Neural cell (in vitro differentiated cells): ENCODE measurements at places on chromosomes 13 and 19. TPM values are rescaled to one million over a fixed set of nuclear protein-coding genes. Genes with fewer than 3 reads are reported as not detected.

ZNF442 gene
- polyA plus RNA-seq: 8.8 and 12.1 TPM in 2 replicates

PSG2 gene
- polyA plus RNA-seq: not detected in 2 replicates

SLC25A41 gene
- 3.8 and 4.2 TPM in 2 replicates for polyA plus RNA-seq

CGB8 gene
- not detected in 2 replicates for polyA plus RNA-seq
